ENCODE measurements at places on chromosomes 7 and 10.

DNA sequence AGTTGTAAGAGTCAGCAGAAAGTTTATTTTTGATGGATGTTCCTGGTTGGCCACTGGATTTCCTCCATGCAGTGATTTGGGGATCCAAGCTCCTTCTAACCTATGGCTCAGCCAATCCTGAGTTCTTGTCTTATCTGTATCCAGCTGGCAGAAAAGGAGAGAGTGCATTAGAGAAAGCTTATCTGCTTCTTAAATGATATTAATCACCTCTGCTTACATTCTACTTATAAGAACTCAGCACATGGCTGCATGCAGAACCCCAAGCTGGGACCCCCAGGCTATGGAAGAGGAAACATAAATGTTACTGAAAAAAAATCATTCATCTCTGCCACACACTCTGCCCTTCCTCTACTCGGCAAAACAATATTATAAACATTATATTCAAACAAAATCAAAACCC lies 739.8 kb upstream of the AUTS2 start:
- no peak for DNase-seq

DNA sequence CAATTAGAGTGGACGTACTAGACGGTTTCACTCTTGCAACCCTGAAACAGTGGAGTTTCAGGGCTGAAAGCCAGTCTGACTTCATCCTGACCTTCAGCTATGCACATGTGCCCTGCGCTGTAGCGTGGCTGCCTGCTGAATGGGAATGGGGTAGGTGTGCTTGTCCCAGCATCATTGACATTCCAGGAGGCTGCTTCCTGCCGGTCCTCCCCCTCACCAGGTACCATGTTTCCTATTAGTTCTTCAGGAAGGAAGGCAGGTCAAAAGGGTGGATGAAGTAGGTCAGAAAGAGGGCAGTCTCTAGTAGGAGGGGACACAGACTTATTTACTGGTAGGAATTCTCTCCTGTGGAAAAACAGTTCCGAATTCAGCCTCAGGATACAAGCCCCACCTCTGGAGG lies 551.8 kb upstream of the GALNT17 start:
- no peak for DNase-seq

GRCh38 chr7:25953859-25954258 lies 198.1 kb upstream of the NFE2L3 start:
- no peak for DNase-seq

- no peak for DNase-seq
Measured at GRCh38 chr7:26580711-26581110, 283.7 kb downstream of the SKAP2 start.
